CD4-positive, CD25-positive, alpha-beta regulatory T cell (primary cell): ENCODE measurements at places on chromosomes 7 and 10. TPM values are rescaled to one million over a fixed set of nuclear protein-coding genes. Genes with fewer than 3 reads are reported as not detected.

- DNase-seq, result no peak
Measured at GRCh38 chr7:26657686-26658388, 206.6 kb downstream of the SKAP2 start.

DNA sequence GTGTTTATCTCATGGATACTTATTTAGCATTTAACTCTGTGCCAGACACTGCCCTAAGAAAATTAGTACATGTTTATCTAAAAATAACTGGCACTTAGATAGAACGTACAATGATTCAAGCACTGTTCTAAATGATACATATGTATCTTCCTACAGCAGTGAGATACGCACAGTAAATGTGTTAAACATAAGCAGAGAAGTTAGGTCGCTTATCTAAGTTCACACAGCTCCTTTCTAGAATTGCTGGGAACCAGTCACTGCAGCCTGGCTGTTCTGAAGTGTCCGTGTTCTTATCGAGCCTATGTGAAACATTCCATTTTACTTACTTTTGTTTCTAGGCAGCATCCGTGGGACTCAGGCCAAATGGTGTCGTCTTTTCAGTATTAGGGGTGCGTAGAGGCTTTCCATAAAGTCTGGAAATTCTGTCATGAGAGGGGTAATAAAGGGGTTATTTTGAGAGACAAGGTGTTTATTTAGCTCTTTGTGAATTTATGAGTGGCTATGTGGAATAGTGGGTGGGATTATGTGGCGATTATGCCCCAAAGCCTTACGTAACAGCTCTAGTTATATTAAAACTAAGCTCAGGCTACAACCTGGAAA lies 186.9 kb downstream of the SND1 start:
- no peak for DNase-seq

GRCh38 chr10:99569253-99569939 lies 36.7 kb downstream of the NKX2-3 start:
- DNase-seq, result no peak

DNA sequence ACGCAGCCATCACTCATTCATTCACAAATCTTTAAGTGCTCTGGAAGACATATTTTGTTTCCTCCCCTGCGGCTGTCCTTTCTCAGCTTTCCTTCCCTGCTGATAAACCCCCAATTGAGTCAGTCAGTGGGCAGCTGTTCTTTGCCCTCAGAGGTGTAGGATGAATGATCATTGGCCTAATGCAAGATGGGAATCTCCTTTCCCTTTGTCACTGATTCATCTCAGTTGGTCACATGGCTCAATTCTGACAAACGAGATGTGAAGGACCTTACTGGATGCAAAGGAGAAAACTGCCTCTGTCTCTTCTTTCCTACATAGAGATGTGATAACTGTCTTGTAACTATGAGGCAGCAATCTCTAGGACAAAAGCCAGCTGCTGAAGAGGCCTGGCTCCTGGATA lies 44.6 kb downstream of the COL28A1 start:
- no peak for DNase-seq

GRCh38 chr10:57627642-57628178 lies 640.0 kb downstream of the IPMK start:
- no peak for DNase-seq

DNA sequence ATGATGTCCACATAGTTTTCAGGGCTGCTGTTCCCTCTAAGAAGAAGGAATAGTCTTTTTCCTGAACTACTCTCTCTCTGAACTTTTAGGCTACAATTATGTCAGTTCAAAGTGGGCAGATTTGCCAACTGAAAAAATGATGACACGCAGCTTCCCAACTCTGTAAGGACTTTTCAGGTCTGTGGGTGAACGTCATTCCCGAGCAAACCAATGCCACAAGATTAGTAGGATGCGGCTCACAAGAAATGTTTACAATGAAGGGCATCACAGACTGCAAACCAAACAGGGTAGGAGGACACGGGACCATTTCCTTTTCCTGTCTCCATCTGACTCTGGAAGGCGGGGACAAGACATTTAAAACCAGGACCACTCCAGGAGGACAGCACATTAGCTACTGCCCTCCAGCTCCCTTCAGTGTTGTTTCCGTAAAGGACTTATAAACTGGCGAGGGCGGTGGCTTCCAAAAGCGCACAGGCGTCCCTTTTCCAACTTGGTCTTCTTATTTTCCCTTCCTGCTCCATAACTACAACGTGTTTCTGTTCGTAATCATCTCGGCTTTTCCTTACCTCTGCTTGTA lies 539 bp upstream of the MKLN1 start:
- DNase-seq, result no peak

DNA sequence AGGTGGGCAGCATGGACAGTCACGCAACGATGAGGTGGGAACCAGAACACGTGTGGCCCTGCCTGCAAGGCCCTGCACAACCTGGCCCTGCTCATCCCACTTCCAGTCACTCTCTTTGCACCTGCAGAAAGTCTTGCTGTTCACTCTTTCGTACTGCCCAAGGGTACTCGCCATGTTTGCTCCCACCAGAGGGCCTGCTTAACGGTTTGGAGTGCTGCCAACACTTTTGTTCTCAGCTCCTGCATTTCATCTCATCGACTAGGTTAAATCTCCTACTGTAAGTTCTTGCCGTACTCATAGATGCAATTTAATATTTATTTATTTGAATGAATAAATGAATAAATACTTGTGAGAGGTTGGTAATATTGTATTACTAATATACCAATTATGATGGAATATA lies 315.3 kb downstream of the SDK1 start:
- no peak for DNase-seq

DNA sequence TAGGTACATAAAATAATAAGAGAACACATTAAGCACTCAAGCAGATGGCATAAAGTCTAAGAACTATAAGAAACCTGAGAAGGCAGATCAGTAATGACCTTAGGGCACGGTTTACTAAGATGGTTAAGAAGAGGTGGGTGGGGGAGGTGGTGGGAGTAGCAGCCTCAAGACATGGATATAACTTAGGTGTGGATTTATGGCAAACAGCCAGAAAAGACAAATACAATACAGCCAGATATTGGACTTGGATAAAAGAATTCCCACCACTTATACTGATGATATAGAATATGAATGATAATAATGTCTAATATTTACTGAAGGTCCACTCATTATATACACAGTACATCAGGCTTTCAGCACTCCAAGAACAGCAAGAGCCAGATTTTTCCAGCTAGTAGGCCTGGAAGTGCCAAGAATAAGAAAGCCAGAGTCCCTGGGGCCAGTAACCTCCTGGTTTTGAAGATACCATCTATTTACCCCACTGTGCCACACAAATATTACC lies 11.9 kb downstream of the DPY19L1 start:
- no peak for DNase-seq

- DNase-seq, result no peak
Measured at GRCh38 chr10:24385776-24386175, 176.8 kb downstream of the KIAA1217 start.

DNA sequence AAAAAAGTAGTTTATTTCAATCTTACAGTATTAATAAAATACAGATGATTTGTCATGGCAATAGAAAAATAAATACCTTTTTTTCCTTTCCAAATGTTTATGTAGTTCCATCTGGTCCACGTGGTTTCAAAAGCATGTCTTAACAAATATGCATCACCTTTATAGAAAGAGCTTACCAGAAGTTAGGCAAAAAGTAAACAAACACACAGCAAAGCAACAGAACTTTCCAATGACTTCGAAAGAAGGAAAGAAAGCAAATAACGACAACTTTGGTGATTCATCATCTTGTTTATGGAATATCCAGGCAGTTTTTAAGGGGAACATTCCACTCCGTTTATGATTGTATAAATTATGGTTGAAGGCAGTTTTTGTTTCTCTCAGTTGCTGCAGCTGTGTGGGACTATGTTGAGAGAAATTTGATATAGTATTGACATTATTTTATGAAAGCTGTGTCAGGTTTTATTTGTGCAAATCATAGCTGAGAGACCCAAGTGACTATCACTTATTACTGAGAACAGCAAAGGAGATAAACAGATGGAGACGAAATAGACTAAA lies 203.1 kb downstream of the CDC14C start:
- no peak for DNase-seq

DNA sequence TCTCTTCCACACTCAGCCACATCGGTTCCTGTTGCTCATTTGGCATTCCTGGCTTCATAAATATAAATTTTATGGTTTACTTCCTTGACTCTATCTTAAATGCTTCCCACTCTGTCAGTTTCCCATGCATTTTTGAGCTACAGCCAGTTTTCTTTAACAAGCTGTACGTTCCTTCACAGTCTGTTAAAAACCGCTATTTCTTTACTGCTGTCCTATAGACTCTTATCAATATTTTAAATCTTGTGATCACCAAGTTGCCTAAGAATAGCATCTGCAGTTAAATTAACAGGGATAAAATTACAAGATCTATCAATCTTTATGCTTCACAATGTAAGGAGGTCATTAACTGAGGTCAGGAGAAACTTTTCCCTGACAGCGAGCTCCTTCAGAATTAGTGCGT lies 103.1 kb upstream of the RHOBTB1 start:
- no peak for DNase-seq

GRCh38 chr7:919114-919442 lies 35.4 kb downstream of the ADAP1 start:
- DNase-seq, result no peak

- DNase-seq, result no peak
Measured at GRCh38 chr7:66303454-66304155, 98.5 kb downstream of the TPST1 start.

DNA sequence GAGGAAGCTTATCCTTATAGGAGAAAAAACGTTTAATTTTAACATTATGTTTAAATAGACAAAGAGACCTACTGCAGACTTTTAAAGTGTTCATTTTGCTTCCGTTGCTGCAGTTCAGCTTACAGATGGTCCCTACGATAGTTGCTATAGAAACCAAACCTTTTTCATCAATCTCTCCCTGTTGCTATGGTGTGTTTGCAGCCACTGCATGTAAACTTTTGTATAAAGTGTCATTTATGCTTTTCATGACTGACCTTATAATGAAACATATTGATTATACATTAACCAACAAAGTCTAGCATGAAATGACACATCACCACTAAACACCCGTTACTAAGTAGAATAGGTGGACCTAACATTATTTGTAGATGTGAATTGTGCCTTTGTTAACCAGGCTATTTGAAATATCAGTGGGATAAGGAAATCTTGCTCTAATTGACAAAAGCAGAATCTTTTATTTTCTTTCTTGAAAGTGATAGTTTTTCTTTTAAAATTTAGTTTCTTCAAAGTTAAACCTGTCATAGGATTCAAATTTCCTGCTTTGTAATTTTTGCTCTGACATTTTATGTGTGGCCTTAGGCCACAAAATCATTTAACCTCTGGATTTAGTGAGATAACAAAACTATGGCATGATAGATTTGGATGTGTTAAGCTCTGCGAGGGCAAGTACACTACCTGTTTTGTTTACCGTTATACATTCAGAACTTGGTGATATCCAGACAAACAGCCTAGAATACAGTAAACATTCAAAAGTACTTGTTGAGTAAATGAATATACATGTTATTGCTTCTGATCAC lies 64.0 kb downstream of the CACNB2 start:
- peak; percentile 50 for DNase-seq

DNA sequence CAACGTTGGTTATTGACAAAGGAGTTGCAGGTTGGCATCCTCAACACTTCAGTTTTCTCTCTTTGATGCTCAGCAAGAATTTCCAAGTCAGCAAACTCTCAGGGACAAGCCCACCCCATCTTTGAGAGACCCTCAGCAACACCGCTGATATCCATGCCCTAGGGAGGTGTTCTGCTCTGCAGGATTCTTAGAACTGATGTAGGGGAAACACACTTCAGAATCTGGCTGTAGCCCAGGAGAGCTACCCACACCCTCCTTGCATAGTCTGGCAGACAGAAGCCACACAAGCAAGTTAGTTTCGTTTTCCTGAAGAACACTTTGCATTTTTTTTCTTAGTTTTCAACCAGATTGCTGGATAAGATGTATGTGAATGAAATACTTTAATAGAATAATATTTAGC lies 822 bp downstream of the SAMD9L start:
- DNase-seq, result peak; percentile 79

DNA sequence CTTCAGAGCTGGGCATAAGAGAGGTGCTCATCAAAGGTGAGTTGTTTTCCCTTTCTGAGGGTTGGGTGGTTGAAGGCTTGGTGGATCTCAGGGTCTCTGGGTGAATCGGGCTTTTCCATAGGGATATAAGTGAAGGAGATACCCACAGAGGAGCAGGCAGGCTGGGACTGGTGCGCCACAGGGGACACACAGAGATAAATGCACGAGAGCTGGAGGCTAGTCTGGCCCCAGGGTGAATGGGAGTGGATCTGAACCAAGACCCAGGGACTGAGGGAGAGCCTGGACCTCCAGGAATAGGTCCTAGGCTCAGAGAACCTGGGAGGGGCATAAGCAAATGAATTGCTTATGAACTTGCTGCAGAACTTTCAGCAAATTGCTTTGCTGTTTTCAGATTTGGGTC lies 61.5 kb downstream of the LRRC18 start:
- DNase-seq, result no peak

DNA sequence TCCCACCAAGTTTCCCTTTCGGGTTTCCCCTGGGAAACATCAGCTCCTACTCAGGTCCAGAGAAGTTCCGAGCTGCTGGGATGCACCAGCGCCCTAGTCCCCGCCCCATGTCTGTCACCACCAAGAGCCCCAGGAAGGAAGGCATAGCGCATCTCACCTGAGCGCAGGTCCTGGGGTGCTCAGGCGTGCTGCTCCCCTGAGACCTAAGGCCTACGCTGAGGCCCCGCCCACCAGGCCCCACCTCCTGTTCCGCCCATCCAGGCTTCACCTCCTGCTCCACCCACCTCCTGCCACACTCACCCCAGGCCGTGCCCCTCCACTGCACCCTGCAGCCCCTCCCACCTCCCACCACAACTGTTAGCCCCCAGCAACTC lies 1.2 kb upstream of the TFR2 start:
- DNase-seq, result no peak

GRCh38 chr10:22368402-22368801 lies 23.1 kb downstream of the SPAG6 start:
- no peak for DNase-seq

DNA sequence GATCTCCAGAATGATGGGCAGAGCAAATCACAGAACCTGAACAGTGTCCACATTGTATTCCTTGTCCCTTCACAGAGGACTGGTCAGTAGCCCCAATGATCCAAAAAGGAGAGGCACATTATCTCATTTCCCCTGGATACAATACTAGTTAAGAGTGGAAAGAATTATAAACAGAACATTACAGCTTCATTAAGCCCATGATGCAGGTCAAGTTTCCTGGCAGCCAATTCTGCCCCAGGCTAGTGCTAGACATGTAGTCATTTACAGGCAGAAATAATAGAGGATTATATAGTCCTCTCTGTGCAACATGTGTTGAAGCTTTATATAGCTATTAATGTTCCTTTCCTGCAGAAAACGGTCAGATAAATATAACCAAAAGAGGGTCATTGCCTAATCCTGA lies 124.3 kb upstream of the WNT16 start:
- no peak for DNase-seq

- DNase-seq, result no peak
Measured at GRCh38 chr10:115606086-115606485, 512.9 kb downstream of the ATRNL1 start.

GRCh38 chr7:155312633-155313032 lies 15.0 kb downstream of the INSIG1 start:
- no peak for DNase-seq

- no peak for DNase-seq
Measured at GRCh38 chr10:17122726-17123661, 6.6 kb downstream of the CUBN start.

Gene KCNIP2
- 1.6 TPM for total RNA-seq

Gene GTPBP10
- 27.2 TPM for total RNA-seq

Gene PSAP
- 186 TPM for total RNA-seq

Gene HOXA13
- total RNA-seq, result not detected

Gene SHOC2
- 91.3 TPM for total RNA-seq

Gene CNPY1
- not detected for total RNA-seq

Gene STEAP2
- total RNA-seq, result not detected

Gene TEX36
- not detected for total RNA-seq

Gene NKX1-2
- not detected for total RNA-seq

Gene AKR1C4
- not detected for total RNA-seq
